EL (cell line): ENCODE measurements at places on chromosomes 1 and 21.

DNA sequence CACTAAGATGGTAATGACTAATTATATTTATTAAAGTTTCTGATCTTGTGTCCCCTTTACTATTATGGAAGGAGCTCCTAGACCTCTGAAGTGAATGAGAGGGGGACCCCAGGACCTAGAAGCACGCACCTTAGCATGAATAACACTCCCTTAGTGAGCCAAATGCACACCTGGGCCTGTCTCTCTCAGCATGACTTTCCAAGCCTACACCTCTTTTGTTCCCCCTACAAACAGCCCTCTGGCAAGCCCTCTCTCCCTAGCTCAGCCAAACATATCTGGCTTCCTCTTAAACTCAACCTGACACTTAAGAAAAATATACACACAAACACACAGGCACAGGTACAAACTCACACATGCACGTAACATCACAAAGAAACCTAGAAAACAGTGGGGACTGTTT, 7.3 kb upstream of the CTH start:
- DNase-seq = no peak

GRCh38 chr1:4075436-4076225, 175.6 kb upstream of the C1orf174 start:
- DNase-seq = no peak

DNA sequence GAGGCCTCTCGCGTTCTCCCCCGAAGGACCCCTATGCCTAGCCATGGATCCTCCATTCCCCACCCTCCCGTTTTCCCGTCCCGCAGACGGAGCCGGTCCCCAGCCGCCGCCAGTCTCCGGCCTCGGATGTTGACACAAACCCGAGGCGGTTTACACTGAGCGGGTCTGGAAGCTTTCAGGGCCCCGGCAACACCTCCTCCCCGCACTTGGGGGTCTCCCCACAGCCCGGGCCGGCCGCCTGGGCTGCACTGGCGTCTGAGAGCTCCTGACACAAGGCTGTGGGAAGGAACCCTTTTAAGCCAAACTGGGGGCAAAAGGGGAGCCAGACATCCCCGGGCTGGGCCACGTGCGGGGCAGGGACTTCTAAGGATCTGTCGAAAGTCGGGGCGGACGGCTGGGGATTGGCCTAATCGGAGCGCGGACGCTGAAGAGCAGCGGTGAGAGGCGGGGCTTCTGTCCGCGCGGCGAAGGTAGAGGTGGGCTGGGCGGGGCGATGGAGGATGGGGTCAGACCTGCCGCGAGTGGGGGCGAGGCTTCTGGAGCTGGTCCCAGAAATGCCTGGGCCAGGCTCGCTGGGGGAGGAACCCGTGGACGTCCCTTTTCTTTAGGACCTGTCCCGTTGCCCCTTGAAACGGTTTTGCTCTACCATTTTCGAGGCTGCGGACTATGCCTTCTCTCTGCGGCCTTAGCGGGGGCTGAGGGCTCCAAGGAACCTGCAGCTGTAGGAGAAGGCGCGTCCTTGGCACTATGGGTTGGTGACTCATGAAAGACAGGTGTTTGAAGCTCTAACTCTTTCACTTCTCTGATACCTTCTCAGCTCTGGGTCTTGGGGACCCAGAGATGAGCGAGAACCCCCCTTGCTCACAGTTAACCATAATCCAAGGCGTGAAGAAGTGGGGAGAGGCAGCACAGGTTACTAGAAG, 1.2 kb upstream of the HPCAL4 start:
- DNase-seq = no peak

- DNase-seq = no peak
Measured at GRCh38 chr1:166235728-166236127, 68.9 kb upstream of the FAM78B start.

GRCh38 chr1:6971048-6971447, 185.8 kb downstream of the CAMTA1 start:
- no peak for DNase-seq

DNA sequence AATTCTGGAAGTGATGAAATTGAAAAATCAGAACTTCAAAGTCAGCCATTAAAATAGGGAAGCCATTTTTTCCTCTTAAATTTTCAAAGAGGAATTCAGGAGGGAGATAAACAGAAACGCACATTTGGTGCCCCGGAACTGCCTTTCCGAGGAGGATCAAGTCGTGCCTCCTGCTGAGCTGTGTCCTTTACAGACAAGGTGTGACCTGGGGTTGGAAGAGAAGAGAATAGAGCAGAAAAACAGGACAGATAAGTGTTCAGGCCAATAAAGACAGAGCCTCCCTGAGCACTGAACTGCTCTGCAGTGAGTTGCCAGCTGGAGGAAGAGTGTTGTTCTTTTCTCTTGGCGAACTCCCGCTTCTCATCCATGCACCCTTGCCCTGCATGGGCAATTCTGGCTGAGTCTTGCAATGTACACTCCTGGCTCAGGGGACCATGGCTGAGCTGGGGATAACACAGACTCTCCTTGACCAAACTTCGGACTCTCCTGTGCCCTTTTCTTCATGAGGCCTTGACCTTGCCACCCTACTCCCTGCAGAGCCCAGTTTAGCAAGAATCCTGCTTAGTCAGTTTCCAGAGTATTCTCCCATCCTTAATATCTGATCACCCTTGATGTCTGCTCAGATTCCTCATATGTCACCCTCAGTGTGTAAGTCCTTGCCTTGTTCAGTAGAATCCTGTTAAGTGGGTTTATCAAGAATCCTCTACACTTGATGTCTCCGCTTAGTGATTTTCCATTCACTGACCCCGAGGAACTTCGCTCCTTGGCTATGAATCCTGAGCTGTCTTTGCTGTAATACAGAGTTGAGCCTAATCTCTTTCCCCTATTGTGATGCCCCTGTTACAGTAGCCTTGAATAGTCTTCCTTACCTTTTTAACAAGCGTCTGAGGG, 1.3 kb upstream of the MTARC1 start:
- no peak for DNase-seq

DNA sequence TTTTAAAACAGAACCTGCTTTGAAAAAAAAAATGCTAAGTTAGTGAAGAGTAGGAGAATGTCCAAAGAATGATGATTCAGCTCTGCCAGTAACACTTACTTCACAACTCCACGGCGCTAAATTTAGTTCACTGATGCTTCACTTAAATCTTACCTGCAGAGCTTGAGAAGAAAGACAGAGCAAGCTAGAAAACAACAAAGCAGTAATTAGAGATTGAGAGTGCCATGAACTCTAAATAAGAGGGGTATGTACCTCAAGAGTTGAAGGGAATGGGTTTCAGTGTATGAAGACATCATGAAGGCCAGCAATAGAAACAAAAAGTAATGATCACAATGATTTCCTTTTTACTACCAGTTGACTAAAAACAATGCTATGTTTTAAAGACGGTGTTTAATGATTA, 32.8 kb downstream of the EPRS1 start:
- peak; percentile 8 for DNase-seq

DNA sequence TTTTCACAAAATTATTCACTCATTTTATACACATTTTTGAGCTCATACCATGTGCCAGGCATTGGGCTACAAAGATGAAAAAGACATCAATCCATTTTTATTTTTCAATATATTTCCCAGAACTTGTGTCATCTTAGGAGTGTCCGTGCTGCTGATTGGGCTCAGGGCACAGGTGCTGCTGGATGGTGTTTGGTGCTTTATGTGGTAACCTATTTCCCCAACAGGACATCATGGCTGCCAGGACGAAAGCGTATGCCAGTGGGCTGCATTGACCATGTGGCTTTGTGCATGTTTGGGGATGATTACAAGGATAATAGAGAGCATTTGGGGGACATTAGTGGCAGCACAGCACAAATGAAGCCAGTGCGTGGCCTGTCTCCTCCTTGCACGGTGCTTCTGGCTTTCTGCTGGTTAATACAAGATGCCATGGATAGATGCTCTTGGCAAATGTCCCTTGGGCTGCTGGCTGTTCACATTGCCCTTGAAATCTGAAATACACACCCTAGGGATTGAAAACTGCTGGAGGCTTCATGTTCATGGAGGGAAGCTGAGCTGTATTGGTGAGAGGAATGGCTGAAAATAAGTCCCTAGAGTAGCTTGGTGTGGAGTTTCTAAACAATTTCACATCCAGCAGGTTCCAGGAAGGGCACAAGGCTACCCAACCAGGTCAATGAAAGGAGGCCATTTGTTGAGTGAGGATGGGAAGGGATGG, 52.3 kb downstream of the TENT5C start:
- no peak for DNase-seq

- peak; percentile 79 for DNase-seq
Measured at GRCh38 chr1:25819491-25820246, at the start of gene MTFR1L. Gene MTFR1L (plus strand): TSS chr1:25819954. CDS start chr1:25823105, 3,151 bp downstream.

DNA sequence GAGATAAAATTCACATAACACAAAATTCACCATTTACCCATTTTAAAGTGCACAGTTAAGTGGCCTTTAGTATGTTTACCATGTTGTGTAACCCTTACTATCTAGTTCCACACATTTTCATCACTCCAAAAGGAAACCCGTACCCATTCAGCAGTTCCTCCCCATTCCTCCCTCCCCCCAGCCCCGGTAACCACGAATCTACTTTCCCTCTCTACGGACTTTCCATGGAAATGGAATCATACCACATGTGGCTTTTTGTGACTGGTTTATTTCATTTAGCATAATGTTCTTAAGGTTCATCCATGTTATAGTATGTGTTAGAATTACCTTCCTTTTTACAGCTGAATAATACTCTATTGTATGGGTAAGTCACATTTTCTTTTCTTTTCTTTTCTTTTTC, 10.9 kb downstream of the DOP1B start:
- no peak for DNase-seq

DNA sequence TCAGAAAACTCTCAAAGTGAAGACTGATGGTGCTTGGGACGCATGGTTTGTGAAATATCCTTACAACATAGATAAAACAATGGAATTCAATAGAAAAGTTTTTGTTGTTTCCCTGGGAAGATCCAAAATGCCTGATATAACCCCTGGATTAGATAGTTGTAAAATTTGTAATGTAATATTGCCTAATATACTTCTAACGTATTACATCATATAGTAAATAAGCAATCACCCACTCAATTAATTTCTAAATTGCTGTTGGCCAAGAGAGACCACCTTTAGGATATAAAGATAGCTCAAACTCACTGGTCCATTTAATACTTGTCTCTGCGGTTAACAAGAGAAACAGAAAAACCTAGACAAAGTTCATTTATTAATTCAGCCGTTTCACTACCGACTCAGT, 42.2 kb downstream of the TTC13 start:
- no peak for DNase-seq

GRCh38 chr1:24931146-24931467, 1.0 kb upstream of the RUNX3 start:
- no peak for DNase-seq

- no peak for DNase-seq
Measured at GRCh38 chr1:73463873-73464272, 734.1 kb downstream of the LRRIQ3 start.

GRCh38 chr1:33336580-33336979, 15.7 kb upstream of the A3GALT2 start:
- DNase-seq = no peak

DNA sequence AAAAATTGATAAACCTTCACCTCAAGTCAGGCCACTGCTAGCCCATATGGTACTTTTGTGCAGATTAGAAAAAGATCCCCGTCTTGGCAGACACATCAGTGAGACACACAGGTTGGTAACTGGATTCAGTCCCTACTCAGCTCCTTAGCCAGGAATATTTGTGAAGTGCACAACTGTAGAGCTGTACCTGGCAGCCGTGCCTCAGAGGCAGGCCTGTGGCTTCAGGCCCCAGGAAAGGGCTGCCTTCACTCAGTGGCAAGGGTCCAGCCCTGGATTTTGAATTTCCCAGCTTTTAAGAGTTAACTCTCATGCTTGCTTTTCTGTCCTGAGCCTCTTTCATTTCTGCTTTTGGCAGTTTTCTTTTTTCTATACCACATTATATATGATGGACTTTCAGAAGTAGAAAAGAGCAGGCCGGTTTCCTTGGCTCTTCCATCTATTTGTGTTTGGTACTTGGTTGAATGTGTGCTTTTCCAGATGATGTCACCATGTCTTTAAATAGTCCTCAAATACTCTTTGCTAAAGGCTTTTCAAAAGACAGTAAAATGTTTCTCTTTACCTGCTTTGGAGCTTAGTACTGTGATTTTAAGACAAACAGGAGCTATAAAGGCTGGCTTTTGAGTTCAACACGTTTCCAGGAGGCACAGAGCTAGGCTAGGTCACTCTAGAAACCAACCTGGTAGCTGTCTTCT, 186.6 kb downstream of the AK5 start:
- no peak for DNase-seq

DNA sequence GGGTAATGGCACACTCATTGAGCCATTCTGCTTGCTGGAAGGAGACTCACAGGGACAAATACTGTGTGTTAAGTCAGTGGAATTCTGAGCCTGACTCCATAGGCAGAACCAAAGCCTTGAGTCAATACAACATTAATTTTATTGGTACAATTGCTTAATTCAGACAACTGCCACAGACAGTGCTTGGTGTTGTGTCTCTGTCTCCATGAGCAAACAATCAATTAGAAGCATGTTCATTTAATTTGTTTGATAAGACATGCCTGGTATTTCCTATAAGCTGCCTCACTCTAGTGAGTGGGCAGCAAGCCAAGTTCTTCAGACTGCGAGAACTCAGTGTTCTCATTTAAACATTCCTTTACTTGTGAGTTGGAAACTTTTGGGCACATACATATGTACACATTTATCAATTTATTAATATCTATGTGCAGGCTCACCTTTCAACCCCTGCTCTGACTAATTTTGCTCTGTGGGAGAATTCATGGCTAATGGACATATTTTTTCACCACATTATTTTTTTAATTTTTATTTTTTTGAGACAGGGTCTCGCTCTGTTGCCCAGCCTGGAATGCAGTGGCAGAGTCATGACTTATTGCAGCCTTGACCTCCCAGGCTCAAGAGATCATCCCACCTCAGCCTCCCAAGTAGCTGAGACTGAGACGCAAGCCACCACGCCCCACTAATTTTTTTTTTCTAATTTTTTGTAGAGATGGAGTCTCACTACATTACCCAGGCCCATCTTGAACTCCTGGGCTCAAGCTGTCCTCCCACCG, 4.5 kb upstream of the SRSF10 start:
- peak; percentile 65 for DNase-seq

DNA sequence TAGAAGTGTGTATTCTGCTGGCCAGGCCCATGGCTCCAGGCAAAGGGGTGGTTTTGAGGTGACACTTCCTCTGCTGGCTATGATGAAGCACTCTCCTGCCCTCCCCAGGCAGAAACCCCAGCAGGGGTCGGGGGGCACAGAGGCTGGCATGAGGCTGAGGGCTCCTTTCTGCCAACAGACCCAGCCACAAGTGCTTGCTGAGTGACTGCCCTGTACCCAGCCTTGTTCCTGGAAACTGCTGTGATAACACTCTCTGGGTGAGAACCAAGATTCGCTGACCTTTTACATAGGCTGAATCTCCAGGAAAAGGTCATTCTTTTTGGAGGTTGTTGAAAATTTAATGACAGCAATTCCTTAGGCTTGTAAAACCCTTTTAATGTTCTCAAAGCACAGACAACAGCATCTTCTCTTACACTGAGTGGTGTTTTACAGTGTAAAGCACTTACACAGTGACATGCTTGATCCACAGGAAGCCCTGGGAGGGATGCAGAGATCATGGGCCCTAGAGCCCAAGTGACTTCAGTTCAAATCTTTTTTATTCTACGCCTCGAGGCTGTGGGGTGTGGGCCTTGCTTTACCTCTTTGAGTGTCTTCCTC, 155.5 kb upstream of the FGGY start:
- no peak for DNase-seq
